CD4-positive, alpha-beta memory T cell (primary cell): ENCODE measurements at places on chromosomes 2 and 18.

DNA sequence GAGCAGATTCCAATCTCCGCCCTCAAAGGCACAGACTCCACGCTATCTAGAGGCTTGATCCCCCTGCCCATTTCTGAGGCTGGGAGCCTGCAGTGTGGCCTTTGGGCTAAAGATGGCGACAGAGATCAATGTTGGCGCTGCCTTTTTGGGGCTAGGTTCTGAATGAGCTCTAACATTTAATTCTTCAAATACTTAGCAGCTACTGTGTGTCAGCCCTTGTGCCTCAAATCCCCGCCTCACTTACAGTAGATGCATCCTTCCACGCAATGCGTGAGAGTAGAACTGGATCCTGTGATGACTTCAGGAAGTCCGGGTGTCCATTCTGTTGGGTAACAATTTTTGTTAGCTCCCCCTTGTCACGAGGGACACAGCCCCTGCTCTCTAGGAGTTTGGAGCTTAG, 12.4 kb downstream of the IL1F10 start:
- peak; percentile 44 for DNase-seq

DNA sequence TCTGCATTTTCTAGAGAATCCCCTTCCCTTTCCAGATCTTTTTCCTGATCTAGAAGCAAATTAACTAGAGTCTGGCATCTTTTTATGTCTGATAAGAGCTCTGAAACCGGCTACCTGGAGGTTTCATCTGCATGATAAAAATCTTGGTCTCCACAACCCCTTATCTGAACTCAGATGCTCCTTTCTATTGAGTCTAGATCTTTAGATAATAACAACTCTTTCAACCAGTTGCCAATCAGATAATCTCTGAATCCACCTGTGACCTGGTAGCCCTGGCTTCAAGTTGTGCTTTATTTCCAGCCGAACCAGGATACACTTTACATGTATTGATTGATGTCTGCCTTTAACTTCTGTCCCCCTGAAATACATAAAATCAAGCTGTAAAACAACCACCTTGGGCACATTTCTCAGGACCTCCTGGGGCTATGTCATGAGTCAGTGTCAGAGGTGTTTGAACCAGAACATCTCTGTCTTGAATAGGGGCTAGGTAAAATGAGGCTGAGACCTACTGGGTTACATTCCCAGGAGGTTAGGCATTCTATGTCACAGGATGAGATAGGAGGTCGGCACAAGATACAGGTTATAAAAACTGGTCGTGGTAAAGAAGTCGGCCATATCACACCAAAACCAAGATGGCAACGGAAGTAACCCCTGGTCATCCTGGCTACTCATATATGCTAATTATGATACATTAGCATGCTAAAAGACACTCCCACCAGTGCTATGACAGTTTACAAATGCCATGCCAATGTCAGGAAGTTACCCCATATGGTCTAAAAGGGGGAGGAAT, 20.8 kb downstream of the RALBP1 start:
- no peak for DNase-seq

GRCh38 chr2:100000915-100001707, 141.3 kb downstream of the AFF3 start:
- no peak for DNase-seq

- DNase-seq, result no peak
These were observed 1232.6 kb upstream of the NRXN1 start for GRCh38 chr2:52264488-52264887.

GRCh38 chr2:134258684-134259388, 5.0 kb downstream of the MGAT5 start:
- DNase-seq, result peak; percentile 73

- no peak for DNase-seq
These were observed 86.8 kb downstream of the SEMA4F start for GRCh38 chr2:74740741-74741431.

- no peak for DNase-seq
These were observed 603 bp downstream of the ATAD2B start for GRCh38 chr2:23926290-23926749.

- no peak for DNase-seq
These were observed 9.7 kb upstream of the OTOS start for GRCh38 chr2:240149943-240150784.

DNA sequence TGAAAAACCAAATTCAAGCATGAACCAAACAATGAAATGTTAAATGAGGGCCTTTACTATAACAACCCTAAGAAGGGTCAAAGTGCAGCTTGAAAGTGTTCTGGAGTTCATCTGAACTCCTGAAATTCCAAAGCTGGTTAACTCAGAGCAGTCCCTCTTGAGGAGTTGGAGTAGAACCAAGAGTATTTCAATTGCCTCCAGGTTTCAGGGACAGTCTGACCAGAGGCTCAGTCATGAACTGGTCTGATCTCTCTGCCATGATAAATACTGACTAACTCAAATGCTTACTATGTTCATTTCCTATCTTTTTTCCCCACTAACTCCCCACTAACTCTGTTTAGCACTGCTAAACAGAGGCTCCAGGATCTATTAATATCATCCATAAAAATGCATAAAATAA, 2.7 kb downstream of the STARD7 start:
- no peak for DNase-seq

GRCh38 chr2:205864491-205864890, 182.2 kb downstream of the NRP2 start:
- DNase-seq, result no peak

DNA sequence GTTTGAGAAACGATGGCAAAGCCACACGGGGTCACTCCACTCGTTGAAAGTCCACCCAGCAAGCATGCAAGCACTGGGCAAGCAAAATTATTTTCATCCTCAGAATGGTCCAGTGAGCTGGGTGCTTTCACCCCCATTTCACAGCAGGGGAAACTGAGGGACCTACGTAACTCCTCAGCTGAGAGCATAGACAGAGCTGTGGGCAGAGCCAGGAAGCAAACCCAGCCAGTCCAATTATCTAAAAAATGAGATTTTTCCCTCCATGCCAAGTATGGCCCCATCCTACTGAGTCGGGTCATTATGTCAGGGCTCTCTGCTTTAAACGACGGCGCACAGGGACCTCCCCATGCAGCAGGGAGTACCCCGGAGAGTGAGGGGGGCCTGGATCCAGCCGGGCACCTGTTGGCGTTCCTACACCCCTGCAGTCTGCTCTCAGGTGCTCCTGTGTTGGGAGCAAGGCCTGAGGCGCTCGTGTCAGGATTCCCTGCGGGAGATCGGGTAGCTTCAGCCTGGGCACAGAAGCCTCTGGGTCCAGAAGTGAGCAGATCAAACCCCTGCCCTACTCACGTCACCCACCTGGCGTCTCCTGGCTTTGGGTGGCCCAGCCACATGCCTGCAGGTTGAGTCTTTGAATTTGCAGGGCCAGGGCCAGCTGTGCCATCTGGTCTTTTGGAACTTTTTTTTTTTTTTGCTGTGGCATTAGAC, 17.3 kb downstream of the TWIST2 start:
- DNase-seq, result no peak
